EL (cell line): ENCODE measurements at places on chromosomes 4 and X.
A peak's percentile ranks its signal among the peaks of the same experiment; 100 is the strongest.

GRCh38 chrX:114906984-114907510 lies 110.4 kb downstream of the IL13RA2 start:
- no peak for DNase-seq

- DNase-seq, result no peak
Measured at GRCh38 chr4:66571145-66571695, 900.9 kb upstream of the EPHA5 start.

DNA sequence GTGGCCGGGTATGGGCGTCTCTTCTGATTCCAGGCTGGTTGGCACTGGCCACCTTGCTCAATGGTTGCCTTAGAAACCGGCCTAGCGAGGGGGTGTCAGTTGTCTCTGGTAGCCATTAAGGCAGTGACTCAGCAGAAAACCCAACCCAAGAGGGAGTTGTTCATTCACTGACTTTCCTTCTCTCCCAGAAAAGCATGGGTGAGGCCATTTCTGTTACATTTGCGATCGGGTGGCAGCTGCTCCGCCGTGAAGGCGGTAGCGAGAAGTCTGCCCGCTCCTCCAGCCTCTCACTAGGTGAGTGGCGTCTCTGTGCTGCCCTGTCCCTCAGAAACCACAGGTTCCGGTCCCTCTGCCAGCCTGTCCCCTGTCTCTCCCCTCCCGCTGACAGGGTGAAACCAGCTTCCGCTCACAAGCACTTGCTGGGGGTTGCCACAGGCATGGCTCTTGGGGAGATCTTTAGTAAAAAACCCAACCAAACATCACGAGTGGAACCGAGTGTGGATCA lies 17.4 kb downstream of the IRAK1 start:
- peak; percentile 47 for DNase-seq

GRCh38 chr4:105786748-105787147 lies 78.2 kb downstream of the GSTCD start:
- no peak for DNase-seq

DNA sequence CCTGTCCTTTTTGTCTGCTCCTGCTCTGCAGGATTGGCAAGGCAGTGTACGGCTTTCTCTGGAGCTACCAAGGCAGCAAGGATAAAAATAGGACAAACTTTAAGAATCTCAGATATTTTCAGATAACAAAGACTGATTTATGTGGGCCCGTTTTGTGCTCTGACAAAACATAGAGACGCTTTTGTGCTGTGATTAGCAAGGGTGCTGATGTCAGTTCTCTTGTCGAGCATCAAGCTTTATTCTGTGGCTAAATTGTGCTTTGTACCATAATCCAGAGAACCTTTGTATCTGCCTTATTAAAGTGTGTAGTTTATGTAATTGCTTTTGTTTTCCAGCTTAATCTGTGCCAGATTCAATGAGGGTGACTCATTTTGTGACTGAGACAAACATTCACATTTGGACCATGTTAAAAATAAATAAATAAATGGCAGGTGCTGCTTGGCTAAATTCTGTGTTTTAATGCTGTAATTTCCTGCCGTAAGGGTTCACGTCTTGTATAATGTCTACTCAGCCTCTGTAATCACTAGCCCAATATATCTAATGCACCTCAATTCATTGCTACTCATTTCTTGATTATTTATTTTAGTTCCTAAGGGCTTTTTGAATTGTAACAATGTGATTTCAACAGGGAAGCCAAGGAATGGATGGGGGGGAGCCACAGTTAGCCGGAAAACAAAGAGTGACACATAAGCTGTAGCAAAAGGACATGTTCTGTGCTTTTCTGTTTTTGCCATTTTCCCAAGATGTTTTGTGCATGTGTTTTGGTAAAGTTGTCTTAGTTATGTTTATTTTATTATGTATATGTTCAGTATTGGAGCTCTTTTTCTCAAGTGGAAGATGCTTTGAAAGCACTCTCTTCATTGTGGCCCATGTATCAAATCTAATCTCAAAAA lies 75.1 kb downstream of the GAB1 start:
- peak; percentile 27 for DNase-seq

DNA sequence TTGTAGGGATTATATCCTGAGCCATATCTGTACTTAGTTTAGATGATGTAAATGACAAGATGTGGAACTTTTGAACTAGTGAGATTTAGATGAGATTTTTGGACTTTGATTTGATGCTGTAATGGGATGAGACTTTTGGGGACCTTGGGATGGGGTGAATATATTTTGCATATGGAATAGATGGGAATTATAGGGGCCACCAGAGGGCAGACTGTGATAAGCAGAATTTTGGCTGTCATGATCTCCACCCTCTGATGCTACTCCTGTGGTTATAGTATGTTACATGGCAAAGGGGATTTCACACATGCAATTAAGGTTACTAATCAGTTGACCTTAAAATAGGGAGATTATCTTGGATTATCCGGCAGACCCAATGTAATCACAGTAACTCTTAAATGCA lies 214.0 kb upstream of the NHS start:
- no peak for DNase-seq

- no peak for DNase-seq
Measured at GRCh38 chr4:125116431-125116830, 198.3 kb upstream of the FAT4 start.

GRCh38 chr4:84529169-84529751 lies 30.2 kb upstream of the NKX6-1 start:
- DNase-seq, result peak; percentile 18

GRCh38 chrX:40007131-40007755 lies 90.5 kb downstream of the BCOR start:
- DNase-seq, result no peak

- DNase-seq, result no peak
Measured at GRCh38 chr4:100280807-100281206, 90.5 kb upstream of the DDIT4L start.
